ENCODE measurements at places on chromosomes 2 and 18.

DNA sequence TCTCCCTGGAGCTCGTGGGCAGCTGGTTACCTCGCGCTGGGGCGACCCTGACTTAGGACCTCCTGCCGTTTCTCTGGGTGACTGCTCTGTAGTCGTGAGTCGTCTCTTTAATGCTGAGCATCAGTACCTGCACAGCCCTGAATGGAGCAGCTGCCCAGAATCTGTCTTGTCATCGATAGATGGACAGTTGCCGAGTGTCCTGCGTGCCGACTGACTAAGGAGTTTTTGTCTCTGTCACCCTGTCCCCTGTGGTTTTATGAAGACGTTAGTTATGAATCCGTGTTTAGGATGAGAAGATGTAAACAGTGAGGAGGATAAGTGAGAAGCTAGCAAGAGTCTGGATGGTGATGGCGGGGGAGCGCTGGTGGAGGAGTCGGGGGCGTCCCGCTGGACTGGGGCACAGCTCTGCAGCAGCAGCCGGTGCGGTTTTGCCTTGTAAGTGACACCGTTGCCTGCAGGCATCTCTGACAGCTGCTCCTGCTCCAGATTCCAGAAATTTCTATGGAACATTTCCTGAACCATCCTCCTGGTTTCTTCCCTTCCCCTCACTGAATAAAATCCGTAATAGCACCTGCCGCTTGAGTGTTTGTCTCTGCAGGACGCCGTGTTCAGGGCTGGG is 13.3 kb downstream of the AGAP1 start:
- DNase-seq: no peak

DNA sequence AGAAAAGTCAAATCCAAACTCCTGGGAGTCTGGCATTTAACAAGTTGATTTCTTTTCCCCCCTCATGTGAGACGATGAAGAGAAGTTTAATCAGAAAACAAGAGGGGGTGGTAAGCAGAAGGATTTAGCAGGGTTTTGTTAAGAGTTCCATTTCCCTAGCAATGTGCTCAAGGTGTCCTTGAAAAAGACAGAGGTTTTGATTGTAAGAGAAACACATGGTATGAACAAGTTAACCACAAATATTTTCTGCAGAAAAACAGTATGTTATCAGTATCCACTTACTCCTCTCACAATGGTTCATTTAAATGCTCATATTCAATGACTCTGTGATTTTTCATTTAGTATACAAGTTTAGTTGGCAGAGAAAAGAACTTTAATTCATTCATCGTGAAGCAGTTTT is 26.8 kb downstream of the LAMA1 start:
- no peak for DNase-seq

DNA sequence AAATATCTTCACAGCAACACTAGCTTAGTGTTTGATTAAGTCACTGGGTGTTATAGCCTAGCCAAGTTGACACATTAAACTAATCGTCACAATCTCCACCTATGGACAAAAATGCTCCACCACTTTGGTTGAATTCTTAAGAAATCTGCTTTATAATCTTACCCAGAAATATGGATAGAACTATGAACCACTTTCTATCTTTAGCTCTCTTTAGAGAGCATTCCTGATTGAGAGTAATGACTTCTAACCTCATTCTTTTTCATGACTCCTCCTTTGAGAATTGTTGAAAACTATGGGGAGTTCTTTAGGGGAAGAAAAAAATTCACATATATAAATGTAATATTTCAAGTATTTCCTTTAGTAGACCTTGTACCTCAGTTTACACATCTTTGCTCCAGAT is 1282.2 kb upstream of the ZEB2 start:
- DNase-seq: no peak

DNA sequence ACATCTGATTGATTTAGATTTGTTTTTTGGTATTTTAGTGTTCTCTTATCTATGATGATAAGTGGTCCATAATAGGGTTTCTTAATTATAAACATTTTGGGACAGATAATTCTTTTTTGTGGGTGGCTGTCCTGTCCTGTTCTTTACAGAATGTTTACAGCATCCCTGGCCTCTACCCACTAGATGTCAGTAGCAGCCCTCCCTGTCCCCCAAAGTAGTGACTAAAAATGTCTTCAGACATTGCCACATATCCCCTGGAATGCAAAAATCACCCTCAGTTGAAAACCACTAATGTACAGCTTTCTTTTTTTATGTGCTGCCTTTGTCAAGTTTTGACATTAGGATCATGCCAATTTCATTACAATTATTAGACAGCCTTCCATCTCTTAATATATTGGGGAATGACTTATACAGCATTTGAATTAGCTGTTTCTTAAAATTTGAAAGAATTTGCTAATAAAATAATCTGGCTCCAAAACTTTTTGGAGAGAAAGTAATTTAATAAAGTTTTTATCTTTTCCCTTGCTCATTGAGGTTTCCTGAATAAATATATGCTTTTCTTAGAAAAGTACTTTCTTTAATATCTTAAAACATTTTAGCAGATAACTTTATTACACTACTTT is 19.5 kb downstream of the WIPF1 start:
- peak; percentile 82 for DNase-seq

Measured in hematopoietic multipotent progenitor cell treated with erythropoietin and hydrocortisone succinate and interleukin-3 and kit ligand, for 6 days (in vitro differentiated cells).